Activated CD8-positive, alpha-beta memory T cell treated with anti-CD3 and anti-CD28 coated beads for 1 hour (primary cell): ENCODE measurements at places on chromosomes 7 and 10.

DNA sequence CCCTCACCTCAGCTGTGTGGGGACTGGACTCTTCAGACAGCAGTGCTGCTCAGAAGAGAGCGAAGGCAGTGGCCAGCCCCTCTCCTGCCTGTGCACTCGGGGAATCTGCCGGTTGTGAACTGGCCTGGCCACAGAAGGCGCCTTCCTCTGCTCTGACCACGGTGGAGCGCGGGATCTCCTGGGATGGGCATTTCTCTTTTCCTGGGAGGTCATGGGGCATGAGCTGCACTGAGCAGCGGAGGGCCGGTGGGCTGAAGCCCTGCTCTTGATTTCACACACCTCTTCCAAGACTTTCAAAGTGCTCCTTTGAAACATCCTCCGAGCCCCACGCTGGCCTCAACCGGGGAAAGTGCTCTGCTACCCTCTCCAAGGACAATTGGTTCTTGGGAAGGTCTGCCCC is 125.6 kb upstream of the FAM20C start:
- DNase-seq, result no peak

- no peak for DNase-seq
Observed at GRCh38 chr7:19561121-19561805, 147.6 kb downstream of the POLR1F start.

DNA sequence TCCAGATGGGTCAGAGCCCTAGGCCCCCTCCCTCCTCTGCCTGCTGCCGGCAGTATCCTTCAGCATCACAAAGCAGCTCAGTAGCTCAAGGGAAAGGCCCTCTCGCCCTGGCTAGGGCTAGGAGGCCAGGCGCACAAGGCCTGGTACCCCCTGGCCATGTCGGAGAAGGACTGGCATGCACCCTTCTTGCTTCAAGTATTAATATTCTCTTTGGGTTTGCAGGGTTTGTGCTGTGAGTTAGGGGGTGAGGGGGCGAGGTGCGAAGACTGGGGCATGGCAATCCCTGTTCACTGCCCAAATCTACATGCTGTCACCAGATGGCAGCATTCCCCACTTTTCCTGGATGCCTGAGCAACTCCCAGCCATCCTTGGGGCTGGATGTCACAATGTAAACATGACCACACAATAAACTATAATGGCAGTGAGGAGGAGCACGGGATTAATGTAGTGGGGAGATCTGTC is 105.2 kb downstream of the NEURL1 start:
- DNase-seq, result no peak

- DNase-seq, result no peak
Observed at GRCh38 chr10:62050893-62051433, 149.5 kb downstream of the ARID5B start.

- DNase-seq, result no peak
Observed at GRCh38 chr10:1177936-1178335, 121.8 kb downstream of the WDR37 start.

GRCh38 chr10:92737484-92737883 is 47.7 kb downstream of the HHEX start:
- DNase-seq, result no peak

DNA sequence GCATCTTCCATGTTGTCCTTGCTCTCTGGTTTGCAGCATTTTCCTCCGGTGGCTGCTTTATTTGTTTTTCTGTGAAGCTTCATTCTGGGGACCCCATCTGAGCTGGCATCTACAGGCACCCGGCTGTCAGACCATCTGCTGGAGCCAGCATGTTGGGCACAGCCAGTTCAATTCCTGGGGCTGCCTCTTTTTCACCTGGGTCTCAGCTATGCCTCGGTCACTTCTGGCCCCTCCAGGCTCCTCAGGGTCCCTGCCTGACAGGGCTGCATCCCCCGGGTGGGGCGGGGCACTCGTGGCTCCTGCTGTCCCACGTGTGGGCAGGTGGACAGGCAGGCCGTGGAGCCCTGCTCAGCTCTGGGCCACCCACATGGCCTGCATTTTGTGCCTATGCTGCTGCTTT is 8.1 kb downstream of the SCART1 start:
- DNase-seq, result no peak

GRCh38 chr10:119896061-119896655 is 3.6 kb downstream of the SEC23IP start:
- DNase-seq, result no peak

DNA sequence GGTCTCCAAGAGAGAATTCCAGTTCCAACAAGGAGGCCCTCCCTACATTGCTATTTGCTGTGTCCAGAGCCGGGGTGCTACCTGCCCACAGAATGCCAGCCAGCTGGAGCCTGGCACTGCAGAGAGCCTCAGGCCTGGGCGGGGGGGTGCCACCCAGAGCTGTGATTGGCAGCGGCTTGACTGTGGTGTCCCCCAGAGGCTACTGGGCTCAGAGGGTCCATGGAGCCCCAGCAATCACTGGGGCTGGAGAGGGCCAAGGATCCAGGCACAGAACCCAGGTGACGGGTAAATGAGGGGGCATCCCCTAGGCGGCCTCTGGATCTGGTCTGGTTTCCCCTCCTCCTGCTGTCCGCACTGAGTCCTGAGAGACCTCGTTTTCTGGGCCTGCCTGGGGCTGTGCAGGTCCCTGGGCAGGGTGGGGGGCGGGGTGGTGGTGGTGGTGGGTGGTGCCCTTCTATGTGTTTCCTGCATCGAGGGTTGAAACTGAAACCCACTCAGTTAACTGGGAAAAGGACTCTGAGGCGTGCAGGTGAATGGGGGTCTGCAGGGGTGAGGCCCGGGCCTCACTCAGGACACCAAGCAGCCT is 12.6 kb downstream of the DPYSL4 start:
- no peak for DNase-seq
